ENCODE measurements at places on chromosomes 5 and 9. TPM values are rescaled to one million over a fixed set of nuclear protein-coding genes. Genes with fewer than 3 reads are reported as not detected.

GRCh38 chr5:108046955-108047670 lies 334.8 kb downstream of the FBXL17 start:
- DNase-seq, result no peak

DNA sequence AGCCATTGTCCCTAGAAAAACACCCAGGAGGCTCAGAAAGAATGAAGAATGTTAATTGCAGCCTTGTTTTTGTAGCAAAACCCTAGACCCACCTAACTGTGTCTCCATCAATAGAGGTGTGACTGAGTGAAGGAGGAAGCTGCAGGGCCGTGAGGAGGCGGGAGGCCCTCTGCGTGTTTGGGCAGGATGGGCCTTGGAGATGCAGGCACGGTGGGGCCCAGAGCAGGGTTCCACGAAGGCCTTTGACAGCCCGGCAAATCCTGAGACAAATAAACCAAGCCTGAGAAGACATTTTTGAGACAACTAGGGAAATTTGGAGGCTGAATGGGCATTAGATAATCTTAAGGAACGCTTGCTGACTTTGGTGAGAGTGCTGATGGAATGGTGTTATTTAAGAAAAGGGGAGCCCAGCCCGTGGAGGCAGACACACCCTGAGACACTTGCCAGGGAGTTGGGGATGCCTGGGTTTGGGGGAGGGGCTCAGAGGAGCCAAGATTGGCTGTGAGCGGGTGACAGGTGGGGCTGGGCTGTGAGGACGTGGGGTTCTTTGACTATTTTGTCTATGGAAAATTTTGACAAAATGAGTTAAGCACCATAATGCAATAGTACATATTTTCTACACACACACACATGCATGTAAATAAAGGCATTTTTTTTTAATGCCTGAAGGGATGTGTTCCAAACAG lies 48.8 kb downstream of the BARX1 start:
- DNase-seq, result no peak

DNA sequence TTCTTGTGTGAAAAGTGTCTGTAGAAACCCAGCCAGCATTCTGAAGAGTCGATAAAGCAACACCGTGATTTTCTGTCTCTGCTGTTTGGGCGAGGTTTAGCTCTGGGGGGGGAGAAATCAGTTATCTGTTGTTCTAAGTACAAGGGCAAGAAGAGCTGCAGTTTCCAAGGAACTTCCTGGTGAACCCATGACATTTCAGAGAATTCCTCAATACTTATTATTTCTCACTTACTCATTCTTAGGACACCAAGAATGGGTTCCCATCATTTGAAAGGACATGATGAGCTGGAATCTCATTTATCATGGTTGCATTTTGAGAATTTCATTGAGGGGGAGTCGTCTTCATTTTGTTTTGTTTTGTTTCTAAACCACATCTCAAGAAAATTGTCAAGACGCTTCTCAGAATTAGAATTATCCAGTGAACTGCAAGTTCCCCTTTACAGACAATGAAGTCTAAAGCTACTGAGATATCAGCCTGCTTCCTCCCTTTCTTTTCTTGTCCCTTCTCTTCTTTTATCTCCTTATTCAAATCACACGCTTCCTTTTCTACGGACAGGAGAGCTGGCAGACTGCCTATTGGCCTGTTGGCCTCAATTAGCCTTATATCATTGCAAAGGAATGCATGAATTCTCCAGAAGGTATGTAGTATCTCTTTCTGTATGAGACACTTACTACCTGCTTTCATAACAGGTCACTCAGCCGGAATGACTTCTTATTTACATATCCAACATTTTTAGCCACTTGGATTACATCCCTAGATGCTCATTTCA lies 53.7 kb downstream of the ZNF462 start:
- DNase-seq, result no peak

GRCh38 chr9:16728137-16728508 lies 142.3 kb downstream of the BNC2 start:
- no peak for DNase-seq

GRCh38 chr9:70441622-70442021 lies 27.2 kb upstream of the KLF9 start:
- DNase-seq, result no peak

GRCh38 chr5:154143211-154143641 lies 47.3 kb upstream of the GALNT10 start:
- DNase-seq, result no peak

- DNase-seq, result no peak
Measured at GRCh38 chr9:112218908-112219307, 43.8 kb upstream of the SUSD1 start.

DNA sequence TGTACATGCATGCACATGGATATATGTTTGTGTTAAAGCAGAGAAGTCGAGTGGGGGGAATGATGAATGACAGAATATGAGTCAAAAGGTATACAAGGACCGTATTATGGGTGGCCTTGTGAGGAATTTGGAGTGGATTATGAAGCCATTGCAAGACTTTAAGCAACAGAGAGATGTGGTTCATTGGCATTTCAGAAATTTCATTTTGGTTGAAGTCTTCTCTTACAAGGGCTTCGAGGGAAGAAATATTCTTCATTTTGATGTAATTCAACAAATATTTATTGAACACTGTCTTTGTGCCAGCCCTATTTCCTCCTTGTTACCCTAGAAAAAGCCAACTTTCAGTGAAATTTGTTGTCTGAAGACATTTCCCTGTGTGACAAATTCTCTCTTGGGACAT lies 83.9 kb upstream of the SLCO6A1 start:
- DNase-seq, result no peak

DNA sequence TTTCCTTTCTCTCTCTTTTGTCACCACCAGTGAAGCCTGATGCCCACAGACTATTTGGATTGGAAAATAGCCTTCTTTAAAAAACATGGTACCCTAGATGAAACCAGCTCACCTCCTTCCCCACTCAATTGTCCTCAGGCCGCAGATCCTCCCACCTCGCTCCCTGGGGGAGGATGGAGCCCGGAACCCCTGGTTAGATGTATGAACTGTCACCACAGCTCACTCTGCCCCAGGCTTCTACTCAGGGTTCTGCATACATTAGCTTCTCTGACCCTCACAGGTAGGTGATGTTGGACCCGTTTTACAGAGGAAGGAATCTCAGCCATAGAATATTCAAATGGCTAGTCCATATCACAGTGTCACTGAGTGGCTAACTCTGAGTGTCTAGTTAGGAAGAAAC lies 1.8 kb downstream of the MAMDC2 start:
- no peak for DNase-seq

GRCh38 chr5:56148453-56148971 lies 84.6 kb downstream of the ANKRD55 start:
- DNase-seq, result no peak

DNA sequence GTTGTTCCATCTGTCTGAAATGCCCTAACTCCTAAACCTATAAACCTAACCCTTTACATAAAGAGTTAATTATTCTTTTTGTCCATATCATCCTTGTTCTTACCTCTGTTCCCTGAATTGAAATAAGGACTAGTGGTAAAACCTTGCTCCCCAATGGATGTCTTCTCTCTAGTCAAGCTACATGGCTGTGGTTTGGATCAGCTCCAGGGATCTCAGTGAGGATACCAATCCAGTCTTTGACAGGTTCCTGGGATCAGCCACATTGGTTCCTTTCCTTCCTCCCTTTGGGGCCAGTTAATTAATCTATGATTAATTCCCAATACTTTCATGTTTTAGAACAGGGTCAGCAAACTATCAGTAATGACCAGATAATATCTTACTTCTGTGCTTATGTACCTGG lies 151.6 kb downstream of the SIL1 start:
- no peak for DNase-seq

DNA sequence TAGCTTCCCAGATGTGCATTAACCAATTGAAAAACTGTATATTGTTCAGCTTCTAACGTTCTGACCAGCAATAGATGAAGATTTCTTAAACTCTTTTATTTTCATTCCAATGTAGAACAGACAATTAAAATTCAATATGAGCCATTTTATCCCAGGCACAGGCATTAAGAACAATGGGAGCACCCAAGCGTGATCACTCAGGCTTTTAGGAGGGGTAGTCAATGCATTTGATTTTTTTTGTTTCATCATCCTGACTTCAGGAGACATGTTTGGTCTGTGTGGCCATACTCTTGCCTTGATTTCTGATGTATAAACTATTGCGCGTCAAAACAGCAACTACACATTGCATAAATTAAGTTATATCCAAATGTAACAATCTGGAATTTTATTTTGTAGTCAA lies 653.0 kb upstream of the RORB start:
- DNase-seq, result no peak

The CANX gene
- total RNA-seq, result 238 TPM

The UBE2QL1 gene
- total RNA-seq, result not detected

The CCDC152 gene
- total RNA-seq, result 2.2 TPM

The TSSK1B gene
- not detected for total RNA-seq

The ADGRD2 gene
- not detected for total RNA-seq

All from T-helper 17 cell (primary cell).